SW480 (cell line): ENCODE measurements at places on chromosomes 1 and 21.

- DNase-seq: peak; percentile 83
Measured at GRCh38 chr1:151994956-151995355, 1.3 kb upstream of the S100A10 start.

DNA sequence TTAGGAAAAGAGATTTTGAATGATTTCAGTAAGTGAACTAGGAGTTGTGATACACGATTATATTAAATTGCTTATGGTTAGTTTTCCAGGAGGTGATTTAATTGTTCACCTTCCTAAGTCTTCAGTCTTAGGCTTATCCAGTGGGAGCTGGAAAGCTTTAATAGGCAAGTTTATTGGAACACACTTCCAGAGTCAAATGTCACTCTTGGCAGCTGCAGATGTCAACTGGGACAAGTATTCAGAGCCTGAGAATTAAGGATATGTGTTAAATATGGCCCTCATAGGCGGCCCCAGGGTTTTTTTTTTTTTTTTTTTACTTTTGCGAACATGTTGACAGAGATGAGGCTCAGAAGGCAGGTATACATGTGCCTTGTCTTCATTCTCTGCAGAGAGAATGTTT is 29.2 kb downstream of the UCK2 start:
- DNase-seq: no peak

DNA sequence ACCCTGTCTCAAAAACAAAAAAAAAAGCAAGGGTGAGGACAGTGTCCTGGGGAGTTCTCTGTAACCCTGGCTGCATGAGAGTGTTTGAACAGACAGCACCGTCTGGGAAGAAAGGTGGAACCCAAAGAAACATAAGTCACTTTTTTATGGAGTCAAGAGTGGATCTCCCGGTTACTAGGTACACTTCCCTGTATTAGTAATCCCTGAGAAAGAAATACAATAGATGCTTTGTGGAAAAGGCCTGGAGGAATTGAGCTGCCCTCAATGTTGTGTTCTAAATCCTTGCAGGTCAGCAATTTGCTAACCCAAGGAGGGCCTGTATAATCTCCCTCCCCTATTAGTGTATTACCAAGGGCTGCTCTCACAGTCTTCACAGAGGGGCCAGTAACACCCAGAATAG is 16.6 kb downstream of the DEGS1 start:
- DNase-seq: no peak

- DNase-seq: no peak
Measured at GRCh38 chr1:172531412-172532182, 1.4 kb upstream of the SUCO start.

GRCh38 chr1:151945725-151946722 is 36.7 kb upstream of the THEM4 start:
- DNase-seq: peak; percentile 97

DNA sequence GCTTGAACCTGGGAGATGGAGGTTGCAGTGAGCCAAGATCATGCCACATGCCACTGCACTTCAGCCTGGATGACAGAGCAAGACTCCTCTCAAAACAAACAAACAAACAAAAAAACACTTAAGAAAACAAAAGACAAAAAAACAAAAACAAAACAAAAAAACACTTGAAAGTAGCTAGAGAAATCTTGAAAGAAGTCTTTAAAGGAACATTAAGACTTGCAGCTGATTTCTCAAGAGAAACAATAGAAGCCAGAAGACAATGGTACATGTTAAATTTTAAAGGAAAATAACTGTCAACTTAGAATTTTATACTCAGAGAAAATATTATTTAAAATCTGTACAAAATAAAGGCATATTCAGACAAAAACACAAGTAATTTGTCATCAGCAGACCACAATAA is 71.3 kb downstream of the HLX start:
- no peak for DNase-seq

DNA sequence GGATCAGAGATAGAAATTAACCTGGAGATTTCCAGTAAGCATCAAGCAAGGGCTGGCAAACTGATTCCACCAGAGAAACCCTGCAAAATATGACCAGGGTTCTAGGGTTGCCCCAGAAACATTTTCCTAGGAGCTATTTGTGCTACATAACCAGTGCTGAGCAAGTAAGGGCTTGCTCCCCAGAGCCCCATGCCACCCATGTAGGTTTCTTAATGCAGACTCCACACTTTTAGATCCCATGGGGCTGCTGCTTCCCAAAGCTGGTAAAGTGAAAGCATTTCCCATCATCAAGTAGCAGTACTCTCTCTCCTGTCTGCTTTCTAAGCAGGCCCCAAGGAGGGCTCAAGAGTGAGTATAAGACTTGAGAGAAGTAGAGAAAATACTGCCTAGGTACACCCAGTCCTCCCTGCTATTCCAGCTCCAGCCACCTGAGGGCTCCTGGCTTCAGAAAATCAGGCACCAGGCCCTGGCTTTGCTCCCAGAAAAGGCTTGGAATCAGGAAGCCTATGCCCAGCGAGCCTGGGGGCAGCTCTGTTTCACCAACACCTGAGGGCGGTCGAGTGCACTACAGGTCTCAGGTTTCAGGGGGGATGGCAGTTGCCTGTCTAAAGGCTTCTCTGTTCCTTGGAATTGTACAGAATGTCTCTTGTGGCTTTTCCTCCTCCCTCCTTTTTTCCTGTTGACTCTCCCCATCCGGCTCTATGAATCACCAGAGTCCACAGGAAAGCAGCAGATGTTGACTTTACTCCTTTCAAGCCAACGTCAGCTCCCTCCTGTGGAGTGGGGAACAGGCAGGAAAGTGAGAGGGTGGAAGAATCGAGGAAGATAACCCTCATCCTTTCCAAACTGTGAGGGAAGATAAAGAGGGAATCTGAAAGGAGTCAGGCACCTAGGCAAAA is 6.2 kb upstream of the ANKRD35 start:
- peak; percentile 97 for DNase-seq

GRCh38 chr1:11520531-11521233 is 41.7 kb downstream of the DISP3 start:
- DNase-seq: no peak

- no peak for DNase-seq
Measured at GRCh38 chr1:51224255-51224654, 11.8 kb upstream of the RNF11 start.

DNA sequence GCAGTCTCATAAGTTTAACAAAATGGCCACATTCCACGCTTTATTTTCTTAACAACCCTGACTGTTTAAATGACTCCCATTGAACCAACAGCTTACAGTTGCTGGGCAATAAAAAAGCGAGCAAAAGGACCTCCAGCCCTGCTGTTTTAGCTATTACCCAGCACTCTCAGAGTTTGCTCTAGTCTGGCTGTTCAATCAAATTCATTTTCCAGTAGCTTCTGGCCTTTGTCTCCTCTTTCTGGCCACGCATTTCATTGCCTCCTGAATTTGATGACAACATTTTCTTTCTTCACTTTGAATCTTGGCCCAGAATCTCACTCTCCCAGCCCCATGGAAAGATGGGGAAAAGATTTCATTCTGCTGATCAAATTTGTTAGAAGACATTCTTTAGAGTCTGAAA is 44.1 kb upstream of the DOCK7 start:
- no peak for DNase-seq

DNA sequence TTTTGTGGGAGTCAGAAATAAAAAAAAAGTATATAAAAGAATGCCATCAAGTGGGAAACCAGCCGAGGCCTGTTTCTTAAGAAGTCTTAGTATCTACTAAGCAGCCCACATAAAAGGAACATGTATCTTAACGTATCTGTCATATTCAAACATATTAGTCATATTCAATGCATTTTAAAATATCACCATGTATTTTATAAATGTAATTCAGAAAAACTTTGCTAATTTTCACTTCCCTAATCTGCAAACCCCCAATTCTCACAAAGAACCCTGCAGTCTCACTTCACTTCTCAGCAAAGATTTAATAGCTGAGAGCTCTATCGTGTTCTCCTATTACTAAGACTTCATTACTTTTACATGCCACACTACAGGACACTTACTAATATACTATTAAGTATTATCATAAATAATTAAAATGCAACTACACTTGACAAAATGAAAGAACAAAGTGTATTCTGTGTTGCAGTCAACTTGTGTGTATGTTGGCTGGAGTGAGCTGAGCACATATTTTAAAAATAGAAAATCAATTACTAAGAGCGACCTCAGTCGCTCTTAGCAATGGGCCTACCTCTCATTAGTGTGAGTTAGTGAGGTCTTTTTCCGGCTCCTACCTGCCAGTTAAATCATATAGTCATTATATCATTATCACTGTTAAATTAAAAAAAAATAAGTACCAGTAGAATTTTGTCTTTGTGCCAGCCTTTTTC is 484.3 kb downstream of the LMO4 start:
- DNase-seq: no peak

GRCh38 chr1:3568815-3569435 is 42.4 kb downstream of the MEGF6 start:
- no peak for DNase-seq

DNA sequence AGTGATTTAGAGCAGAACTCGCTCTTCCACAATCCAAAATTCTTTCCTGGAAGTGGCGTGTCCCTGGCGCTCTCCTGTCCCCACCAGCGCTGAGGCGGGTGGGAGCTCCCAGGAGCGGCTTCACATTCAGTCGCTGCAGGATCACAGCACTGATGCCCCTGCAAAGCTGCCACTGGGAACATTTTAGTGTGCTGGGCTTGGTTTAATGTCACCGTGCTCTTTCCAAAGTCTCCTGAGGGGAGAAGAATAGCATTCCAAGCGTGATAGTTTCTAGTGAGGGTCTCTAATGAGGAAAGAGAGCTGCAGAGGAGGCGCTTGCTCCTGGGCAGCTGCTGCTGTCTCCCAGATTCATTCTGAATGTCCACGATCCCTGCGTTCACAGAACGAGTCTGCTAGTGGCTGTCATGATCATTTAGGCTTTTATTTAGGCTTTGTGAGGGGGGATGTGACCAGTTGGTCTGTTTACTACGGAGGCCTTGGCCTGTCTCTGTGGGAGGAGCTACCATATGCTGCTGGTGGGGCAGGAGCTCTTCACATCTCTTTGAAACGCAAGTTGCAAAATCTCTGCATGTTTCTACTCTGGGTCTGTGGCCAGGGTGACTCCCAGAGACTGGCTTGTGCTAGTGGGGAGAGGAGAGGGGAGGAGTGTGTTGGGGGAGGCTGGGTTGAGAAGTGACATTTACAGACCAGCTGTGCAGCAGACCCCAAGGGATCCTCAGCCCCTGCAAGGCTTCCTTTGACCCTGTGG is 23.4 kb downstream of the OLFML3 start:
- no peak for DNase-seq

GRCh38 chr1:224488806-224489499 is 54.4 kb upstream of the WDR26 start:
- no peak for DNase-seq

DNA sequence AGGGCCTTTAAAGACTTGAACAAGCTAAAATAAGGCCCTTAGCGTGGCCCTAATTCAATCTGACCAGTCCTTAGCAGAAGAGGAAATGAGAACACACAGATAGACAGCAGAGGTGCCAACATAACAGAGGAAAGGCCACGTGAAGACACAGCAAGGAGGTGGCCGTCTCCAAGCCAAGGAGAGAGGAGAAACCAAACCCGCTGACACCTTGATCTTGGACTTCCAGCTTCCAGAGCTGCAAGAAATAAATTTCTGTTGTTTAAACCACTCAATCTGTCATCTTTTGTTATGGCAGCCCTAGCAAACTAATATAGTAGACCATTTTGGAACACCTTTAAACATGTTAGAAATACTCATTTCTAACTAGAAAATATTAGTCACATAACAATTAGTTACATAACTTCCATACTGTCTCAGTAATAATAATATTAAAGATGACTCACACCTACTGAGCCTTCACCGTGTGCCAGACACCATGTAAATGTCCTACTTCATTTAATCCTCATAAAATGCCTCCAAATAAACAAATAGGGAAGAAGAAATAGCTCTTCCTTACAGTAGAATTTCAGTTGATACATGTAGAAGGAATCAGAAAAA is 47.9 kb downstream of the S1PR1 start:
- DNase-seq: no peak

GRCh38 chr1:77802026-77802425 is 22.6 kb downstream of the MIGA1 start:
- DNase-seq: no peak

DNA sequence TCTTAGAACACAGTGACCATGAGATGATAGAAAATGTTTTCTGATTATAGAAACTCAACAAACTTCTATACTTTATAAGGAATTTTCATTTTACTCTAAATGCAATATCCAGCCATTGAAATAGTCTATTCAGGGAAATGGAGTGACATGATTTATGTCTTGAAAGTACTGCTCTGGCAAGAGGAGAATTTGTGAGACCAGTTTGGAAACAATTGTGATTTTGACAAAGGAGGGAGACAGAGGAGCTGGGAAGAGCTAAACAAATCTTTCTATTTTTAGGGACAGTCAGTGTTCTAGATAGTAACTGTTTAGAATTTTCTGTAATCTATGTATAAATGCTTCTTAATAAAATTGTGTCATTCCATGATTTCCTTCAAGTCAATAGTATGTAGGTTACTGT is 252.3 kb downstream of the FMN2 start:
- DNase-seq: no peak

DNA sequence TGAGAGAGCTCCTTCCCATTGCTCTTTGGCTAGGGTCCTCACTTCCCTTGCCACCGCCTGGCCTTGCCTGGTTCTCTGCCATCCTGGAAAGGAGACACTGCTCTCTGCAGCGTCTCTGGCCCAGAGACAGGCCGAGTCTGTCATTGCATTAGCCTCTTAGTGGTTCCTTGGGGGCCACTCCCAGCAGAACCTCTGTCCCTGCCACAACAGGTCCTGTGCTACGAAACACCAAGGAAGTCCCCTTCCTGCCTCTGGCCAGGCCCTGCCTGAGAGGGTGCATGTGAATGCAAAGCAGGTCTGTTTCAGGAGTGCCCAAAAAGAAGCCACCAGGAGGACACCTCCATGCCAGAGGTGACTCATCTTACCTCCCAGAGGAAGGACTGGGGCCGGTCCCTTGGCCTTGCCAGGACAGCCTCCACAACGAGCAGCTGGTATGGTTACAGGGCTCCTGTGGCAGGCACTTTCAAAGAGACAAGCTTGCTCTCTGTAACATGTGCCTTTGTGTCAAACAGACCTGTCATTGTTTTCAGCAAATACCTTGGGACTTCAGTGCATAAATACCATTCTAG is 59.6 kb downstream of the VPS26C start:
- peak; percentile 99 for DNase-seq

DNA sequence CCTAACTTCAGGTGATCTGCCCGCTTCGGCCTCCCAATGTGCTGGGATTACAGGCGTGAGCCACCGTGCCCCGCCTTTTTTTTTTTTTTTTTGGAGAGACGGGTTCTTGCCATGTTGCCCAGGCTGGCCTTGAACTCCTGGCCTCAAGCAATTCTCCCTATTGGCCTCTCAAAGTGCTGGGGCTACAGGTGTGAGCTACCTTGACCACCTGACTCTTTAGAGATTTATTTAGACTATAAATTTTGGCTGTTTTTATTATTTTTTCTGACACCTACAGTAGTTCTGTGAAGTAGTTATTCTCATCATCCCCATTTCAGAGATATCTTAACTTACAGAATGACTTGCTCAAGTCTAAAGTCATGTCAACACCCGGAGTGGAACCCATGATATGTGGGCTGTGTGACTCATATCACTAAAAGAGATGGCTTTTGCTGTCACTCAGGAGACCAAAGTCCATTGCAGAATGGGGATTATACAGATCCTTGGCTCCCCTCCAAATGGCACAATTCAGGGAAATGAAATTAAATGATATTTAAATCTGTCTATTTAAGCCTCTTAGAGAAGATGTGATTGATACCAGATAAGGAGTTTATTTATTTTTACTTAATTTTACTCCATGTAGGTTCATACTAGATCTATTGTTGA is 93.2 kb downstream of the CTH start:
- peak; percentile 48 for DNase-seq

GRCh38 chr21:16624479-16625118 is 888.2 kb upstream of the CXADR start:
- DNase-seq: no peak
